NCI-H1048 (cell line): ENCODE measurements at places on chromosomes 16 and 17.

GRCh38 chr16:29974291-29975133, 844 bp downstream of the TAOK2 start:
- no peak for DNase-seq

DNA sequence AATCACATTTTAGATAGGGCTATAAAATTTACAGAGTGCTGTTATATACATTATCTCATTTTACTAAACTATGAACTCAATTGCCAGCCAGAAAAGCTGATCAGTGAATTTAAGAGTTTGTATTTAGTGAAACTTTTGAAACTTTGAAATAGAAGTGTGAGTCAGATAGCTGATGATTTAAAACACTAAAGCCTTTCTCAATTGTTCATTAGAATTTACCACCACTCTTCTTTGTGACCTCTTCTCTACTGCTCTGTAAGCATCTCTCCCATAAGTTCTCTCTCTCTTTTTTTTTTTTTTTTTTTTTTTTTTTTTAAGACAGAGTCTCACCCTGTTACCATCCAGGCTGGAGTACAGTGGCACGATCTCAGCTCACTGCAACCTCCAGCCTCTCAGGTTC, 43.7 kb downstream of the GOSR1 start:
- DNase-seq, result no peak

GRCh38 chr17:40291281-40291664, 3.6 kb downstream of the CDC6 start:
- no peak for DNase-seq

- DNase-seq, result no peak
Observed at GRCh38 chr16:2866431-2866830, 8.5 kb upstream of the PRSS22 start.

DNA sequence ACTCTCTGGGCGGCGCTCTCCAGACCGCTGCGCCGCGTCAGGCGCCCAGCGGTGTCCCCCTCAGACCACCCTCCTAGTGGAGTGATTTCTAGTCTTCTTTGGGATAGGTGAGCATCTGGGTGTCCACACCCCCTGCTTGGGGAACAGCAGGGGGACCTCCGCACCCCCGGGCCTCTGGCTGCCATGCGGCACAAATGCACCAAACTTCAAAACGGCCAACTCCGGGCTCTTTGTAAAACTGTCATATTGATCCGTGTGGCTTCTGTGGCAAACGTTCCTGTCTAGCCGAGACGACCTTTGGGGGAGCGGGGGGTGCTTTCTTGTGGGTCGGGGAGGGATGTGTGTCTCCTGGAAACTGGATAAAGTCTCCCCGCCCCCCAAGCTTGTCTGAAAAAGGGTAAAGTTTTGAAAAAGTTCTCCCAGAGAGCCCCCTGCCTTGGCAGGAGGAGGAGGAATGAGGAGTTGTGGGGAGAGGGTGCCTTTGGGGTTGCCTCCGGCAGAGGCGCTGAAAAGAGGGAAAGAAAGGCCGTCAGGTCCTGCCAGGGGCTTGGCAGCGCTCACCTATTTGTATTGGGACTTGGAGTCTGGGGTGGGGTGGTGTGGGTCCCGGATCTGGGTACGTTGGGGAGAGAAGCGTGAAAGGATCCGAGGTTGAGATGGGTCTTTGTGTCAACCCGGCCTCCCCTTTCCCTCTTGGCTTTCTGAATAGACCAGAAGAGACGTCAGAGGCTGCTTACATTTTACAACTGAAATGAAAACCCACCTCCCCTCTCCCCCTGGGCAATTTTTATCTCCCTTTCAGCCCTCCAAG, 2.2 kb upstream of the CHD3 start:
- no peak for DNase-seq

DNA sequence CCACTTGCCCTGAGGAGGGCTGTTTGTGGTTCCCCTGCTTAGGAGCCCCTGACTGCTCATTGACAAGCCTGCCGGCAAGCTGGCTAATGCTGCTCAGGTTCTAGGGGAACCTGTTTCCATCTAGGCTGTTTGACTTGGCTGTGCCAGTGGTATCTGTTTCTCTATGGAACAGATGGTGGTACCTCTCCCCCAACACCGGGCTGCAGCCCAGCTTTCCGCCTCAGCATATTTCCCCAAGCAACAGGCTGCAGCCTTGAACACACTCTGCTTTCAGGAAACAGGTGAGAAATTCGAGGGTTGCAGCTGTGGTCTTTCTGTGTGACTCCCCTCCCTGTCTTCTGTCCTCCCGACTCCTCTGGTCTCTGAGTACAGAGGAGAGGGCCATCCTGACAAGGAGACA, 132.3 kb downstream of the TMEM132E start:
- no peak for DNase-seq

- no peak for DNase-seq
Observed at GRCh38 chr16:81442220-81442915, 2.2 kb upstream of the CMIP start.

DNA sequence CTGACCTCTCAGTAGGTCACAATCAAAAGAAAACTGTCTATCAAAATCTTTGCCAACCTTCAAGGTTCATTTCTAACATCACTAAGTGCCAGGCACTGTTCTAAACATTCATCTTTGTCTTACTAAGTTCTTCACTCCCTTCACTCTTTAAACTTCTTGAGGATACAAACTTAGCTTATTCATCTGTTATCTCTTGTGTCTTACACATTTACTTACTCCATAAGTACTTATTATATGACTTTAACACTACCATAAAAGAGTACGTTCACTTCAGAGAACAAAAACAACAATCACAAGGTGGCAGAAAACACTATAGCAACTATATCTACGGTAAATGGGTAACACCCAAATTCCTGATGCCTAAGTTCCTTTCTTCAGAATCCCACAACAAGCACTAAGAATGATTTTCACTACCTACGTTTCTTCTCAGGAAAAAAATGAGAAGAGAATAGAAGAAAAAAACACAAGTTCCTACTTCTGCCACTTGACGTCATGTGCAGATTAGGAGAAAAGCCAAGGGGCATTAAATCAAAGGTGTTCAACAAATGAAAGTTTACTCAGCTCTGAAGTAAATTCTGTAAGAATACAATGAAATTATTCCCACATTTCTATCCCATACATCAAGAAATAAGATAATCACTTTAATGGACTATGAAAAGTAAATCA, 29.2 kb downstream of the KANSL1 start:
- DNase-seq, result no peak

DNA sequence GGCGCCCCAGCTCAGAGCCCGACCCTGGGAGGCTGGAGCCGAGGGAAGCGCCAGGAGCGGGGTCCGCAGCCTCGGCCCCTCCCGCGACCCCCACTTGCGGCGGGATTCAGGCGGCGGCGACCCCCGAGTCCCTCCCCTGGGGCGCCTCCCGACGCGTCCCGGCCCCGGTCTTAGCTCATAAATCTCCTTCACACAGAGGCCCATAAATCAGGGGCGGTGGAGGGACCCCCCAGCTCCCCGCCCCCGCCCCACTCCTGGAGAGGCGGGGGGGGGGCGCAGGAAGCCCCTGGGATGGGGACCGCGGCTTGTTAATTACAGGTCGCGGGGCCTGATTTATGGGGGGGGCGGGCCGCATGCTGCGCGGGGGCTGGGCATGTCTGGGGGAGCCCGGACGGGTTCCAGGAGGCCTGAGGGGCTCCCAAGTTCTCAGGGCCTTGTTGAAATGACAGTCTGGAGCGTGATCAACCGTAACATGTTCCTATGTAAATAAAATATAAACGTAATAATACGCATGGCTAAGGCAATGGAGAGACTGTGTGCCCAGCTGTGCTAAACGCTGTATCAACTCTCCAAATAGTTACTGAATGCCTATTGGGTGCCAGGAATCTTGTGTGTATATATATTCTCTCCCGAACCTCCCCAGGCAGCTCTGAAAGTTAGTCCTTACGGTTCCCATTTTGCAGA, 10.0 kb upstream of the BHLHA9 start:
- no peak for DNase-seq

GRCh38 chr17:52140601-52141000, 17.9 kb downstream of the CA10 start:
- no peak for DNase-seq

DNA sequence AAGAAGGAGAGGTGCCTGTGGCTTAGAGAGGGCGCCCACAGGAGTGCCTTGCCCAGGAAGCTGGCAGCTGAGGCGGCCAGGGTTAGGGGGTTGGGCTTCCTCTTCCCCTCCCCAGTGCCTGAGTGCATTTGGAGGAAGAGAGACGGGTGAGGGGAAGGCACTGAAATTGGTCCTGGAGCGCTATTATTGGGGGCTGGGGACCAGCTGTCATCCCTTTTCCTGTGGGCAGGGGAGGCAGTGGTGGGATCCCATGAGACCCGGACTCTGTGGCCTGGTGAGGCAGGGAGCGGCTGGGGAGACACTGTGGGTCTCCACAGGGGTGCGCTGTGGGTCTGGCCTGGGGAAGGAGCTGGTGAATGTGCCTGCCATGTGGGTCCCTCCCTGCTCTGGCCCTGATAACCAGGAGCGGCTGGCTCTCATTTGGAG, 259.7 kb downstream of the SEC14L1 start:
- no peak for DNase-seq
